ENCODE measurements at places on chromosomes 11 and 22.
A peak's percentile ranks its signal among the peaks of the same experiment; 100 is the strongest.

- DNase-seq, result no peak
Observed at GRCh38 chr22:30283342-30283741, 6.0 kb downstream of the CASTOR1 start.

GRCh38 chr11:74776546-74776945 is 27.9 kb downstream of the RNF169 start:
- no peak for DNase-seq

GRCh38 chr11:9680028-9680427 is 16.2 kb downstream of the SWAP70 start:
- no peak for DNase-seq

GRCh38 chr11:13763341-13763740 is 94.9 kb downstream of the FAR1 start:
- DNase-seq, result no peak

GRCh38 chr11:9765320-9766101 is 101.6 kb downstream of the SWAP70 start:
- peak; percentile 96 for DNase-seq

All from fibroblast of skin of right biceps (primary cell).